Stimulated activated CD4-positive, alpha-beta T cell treated with anti-CD3 and anti-CD28 coated beads, TNF-alpha, amount 100 ng/mL, for 1 hour (primary cell): ENCODE measurements at places on chromosomes 3 and 15.

DNA sequence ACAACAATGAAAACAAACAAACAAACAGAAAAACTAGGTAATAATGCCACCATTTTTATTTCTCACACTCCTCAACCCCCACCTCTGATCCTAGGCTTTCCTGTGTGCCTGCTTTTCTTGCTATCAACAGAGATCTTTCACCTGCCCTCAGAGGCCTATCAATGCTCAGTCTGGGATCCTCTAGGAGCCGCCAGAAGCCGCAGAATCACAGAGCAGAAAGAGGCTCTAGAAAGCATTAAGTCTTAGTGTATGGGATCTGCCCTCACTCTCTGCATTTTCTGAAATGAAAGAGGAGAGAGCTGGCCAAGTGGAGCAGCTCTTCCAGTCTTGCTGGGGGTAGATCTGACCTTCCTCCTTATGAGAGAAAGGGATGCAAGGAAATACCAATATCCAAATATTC, 306.8 kb downstream of the TUSC7 start:
- DNase-seq: no peak

GRCh38 chr15:85407421-85408269, 27.2 kb downstream of the AKAP13 start:
- DNase-seq: no peak

DNA sequence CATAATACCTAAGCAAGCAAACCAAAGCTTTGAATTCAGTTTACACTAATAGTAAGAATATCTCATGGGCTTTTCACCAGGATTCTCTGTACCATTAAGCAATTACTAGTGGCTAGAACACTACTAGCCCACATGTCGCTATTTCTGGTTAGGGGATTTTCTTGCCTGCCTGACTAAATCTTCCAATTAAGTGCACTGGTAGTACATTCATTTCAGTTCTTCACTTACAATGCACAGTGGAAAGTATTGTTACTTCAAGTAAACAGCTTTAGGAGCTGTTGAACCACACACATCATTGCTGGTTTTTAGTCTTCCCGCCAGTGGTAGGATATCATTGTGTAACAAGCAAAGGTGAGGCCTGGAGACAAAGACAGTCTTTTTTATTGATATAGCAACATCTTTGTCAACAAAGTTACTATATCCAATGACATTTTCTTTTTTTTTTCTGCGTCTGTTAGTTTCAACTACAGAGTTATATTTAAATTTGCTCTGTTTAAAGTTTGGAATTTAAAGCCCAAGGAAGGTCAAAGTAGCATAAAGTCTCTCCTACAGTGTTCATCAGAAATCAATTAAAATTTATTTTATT, 826.8 kb upstream of the NR2F2 start:
- DNase-seq: no peak

DNA sequence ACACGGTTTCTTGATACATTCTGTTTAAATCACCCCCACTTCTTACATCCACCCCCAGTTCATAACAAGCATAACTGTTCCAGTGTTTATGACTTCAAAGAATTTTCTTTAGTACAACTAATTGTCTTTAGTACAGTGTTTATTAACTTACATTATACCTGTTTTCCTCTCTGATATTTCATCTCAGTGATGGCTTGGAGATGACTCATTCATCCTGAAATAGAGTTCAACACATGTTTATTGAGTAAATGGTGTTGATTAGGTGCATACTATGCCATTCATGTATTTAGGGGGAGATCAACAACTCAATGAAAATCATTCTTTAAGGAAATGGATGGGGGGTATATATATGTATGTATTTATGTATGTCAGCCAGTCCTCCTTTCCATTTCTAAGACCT, 21.7 kb upstream of the UTS2B start:
- no peak for DNase-seq

GRCh38 chr3:57152151-57153143, 12.7 kb downstream of the IL17RD start:
- DNase-seq: no peak

DNA sequence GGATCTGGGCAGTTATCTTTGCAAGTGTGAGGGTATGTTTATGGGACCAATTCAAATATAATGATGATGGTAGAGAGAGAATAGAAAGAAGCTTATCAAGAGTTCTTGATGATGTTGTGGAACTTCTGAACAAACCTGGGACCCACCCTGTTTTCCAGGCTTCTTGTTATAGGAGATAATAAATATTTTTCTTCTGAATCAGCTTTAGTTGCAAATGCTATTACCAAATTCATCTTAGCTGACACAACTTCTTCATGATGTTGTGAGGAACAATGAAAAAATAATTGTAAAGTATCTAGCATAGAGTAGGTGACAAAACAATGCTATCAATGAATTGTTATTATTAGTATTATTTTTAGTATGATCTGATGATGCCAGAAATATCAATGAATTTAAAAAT, 43.5 kb upstream of the PTX3 start:
- DNase-seq: no peak
